ENCODE measurements at places on chromosomes 7 and 10.

GRCh38 chr7:126529254-126529653, 723.5 kb downstream of the GRM8 start:
- no peak for DNase-seq

DNA sequence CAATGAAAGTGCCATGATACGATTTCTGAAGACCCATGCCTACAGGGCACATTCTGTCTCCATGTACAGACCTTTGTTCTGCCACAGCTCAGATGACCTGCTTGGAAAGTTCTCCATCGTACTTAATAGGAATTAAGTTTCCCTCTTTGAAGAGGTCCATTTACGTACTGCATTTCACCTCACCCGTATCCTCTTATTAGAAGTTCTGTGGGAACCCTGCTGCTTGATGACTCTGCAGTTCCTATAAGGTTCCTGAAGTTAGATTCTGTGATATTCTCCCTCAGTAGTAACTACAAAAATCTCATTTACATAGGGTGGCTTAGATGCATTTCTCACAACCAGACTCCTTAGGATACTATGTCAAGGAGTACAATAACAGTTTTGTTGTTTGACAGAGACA, 50.9 kb downstream of the MINDY3 start:
- no peak for DNase-seq

GRCh38 chr7:138303230-138304070, 156.6 kb upstream of the TRIM24 start:
- DNase-seq = no peak

GRCh38 chr7:102914585-102914984, 1.8 kb downstream of the LRRC17 start:
- DNase-seq = peak; percentile 37

DNA sequence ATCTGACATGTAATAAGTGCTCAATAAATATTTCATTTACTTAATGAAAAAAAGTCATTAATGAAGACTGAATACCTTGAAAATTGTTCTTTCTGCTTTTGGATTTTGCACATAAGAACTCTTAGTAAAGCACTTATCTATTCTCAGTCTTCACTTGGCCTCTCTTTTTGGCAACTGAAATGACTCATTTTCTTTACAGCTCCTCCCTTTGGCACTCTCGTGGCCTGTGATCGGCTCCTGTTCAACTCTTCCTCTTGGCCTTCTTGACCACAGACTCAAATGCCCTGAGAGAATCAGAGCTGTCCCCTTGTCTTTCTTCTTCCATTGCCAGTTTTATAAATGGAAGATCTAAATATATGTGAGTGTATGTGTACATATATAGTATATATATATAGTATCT, 54.2 kb downstream of the FOXP2 start:
- no peak for DNase-seq

- no peak for DNase-seq
Measured at GRCh38 chr7:152006336-152006735, 19.1 kb upstream of the GALNT11 start.

GRCh38 chr10:76631884-76632766, 1005.5 kb downstream of the KCNMA1 start:
- no peak for DNase-seq

- no peak for DNase-seq
Measured at GRCh38 chr10:7389346-7389745, 21.5 kb downstream of the SFMBT2 start.

GRCh38 chr7:90078921-90079320, 75.3 kb upstream of the STEAP1 start:
- DNase-seq = no peak

DNA sequence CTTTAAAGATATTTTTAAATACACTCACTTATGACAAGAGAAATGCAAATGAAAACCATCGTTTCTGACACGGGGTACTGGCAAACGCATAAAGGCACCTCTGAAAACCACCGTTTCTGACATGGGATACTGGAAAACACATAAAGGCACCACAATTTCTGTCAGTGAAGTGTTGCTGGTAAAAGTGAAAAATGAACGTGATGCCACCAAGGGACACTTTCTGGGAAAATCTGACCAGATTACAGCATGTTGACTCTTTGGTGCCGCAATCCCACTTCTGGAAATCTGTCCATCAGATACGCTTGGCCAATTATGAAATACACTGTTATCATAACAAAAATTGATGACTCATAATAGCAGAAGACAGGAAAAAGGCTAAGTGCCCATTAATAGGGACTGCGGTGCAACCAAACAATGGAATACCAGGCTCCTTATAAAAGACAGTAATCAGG, 131.7 kb downstream of the ZMYND11 start:
- DNase-seq = no peak

DNA sequence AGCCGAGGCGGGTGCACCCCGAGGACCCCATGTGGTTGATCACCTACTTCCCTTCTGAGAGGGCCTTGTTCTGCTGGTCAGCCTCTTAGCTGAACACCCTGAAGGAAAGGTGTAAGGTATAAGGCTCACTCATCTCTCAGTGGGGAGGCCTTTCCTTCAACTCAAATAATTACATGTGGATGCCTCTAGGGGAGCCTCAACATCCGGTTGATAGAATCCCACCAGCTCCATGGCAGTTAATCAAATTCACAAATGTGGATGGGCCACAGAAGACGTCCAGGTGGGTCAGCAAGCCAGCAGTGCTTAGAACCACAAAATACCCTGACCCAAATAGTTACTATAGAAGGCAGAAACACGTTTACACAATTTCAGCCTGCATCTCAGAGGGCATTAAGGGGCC, 37.7 kb upstream of the ZNF32 start:
- DNase-seq = no peak

DNA sequence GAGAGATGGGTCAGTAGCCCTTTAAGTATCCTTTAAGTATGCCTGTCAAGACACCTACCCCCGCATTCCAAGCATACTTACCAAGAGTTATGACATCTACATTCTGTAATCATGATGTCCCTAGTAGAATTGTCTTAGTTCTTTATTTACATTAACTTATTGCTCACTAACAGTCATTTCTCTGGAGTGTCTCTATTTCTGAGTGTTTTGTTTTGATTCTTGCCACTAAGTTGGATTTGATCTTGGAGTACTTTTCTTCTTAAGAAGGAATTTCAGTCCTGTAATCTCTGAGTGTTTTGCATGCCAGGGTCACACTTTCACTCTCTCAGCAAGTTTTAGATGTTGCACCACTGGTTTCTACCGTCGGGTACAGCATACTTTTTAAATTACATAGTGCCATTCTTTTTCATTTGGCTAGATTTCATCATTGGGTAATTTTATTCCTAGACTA, 1053.9 kb downstream of the KCNMA1 start:
- DNase-seq = peak; percentile 76

DNA sequence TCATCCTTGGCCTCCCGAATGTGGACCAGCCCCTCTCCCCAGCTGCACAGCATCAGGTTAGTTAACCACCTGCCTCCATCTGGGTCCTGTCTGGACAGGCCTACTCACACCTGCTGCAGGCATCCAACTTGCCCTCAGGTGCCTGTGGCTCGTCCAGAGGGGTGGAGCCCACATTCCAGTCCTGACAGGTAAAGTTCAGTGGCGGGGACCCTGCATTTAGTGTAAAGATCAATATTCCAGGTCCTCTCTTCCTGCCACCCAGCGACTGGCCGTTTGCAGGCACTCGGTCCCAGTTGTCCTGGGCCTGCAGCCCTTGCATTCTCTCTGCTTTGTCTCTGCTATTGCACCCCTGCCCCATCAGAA, 15.0 kb downstream of the HTRA1 start:
- DNase-seq = no peak
